Activated gamma-delta T cell treated with anti-CD3 and anti-CD28 coated beads, Interleukin-2, amount 50 U/mL, for 16 hours (primary cell): ENCODE measurements at places on chromosomes 7 and 10.

- DNase-seq, result no peak
Measured at GRCh38 chr7:95859429-95859828, 87.1 kb downstream of the DYNC1I1 start.

- no peak for DNase-seq
Measured at GRCh38 chr7:95687759-95688343, 84.5 kb upstream of the DYNC1I1 start.

DNA sequence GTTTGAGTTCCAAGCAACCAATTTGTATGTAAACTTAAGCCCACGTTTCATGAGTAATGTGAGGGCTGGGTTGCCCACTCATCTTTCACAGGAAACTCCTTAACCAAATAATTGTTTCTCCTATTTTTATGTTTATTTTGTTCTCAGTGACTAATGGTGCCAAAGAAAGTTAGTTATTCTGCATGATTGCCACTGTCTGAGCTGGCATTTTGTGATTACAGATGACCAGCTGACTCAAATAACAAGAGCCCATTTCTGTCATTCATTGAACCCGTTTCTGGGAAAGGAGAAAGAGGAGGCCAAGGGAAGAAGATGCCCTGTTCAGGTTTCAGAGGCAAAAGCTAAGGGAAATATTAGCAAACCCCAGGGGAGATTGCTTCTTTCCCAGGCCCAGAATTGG, 186.9 kb upstream of the MYO3A start:
- no peak for DNase-seq

DNA sequence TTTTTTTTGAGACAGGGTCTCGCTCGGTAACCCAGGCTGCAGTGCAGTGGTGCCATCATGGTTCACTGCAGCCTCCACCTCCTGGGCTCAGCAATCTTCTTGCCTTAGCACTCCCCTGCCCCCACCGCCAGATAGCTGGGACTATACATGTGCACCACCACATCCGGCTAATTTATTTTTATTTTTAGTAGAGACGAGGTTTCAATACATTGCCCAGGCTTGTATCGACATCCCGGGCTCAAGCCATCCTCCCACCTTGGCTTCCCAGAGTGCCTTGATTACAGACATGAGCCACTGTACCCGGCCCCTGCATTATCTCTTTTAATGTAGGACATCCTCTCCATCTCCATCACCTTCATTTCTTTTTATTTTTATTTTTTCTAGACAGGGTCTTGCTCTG, 213.3 kb downstream of the CUX1 start:
- DNase-seq, result no peak

GRCh38 chr7:108057951-108058481, 55.1 kb upstream of the LAMB1 start:
- no peak for DNase-seq

DNA sequence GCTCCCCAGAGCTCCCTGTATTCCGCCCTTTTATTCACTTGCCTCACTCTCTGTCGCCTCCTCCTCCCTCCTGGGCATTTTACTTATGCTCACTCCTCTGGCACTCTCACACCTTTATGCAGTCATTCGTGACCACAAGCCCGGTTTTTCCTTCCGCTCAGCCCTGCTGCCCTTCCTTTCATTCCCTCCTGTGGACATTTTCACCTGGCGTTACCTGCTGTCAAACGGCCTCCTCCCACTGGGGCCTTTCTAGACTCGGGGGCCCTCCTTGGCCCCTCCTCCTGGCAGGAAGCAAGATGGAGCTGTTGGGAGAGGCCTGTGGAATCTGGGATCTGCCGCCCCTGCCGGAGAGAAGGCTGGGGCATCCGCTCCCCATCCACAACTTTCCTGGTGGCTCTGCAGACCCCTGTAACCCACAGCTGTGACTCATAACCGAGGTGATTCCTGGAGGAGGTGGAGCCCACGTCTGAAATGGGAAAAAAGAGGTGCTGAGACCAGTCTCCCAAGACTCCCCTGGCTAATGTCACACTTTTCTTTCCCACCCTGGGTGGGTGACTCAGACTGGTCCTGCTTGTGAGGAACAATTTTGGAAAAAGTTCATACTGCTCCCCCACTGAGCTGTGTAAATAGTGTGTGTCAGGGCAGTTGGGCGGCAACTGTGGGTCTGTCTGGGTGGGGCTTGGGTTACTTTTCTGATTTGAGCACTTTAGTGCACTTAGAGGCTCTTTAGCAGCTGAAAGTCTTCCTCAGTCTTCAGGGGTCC, 1.2 kb downstream of the VCL start:
- peak; percentile 15 for DNase-seq

DNA sequence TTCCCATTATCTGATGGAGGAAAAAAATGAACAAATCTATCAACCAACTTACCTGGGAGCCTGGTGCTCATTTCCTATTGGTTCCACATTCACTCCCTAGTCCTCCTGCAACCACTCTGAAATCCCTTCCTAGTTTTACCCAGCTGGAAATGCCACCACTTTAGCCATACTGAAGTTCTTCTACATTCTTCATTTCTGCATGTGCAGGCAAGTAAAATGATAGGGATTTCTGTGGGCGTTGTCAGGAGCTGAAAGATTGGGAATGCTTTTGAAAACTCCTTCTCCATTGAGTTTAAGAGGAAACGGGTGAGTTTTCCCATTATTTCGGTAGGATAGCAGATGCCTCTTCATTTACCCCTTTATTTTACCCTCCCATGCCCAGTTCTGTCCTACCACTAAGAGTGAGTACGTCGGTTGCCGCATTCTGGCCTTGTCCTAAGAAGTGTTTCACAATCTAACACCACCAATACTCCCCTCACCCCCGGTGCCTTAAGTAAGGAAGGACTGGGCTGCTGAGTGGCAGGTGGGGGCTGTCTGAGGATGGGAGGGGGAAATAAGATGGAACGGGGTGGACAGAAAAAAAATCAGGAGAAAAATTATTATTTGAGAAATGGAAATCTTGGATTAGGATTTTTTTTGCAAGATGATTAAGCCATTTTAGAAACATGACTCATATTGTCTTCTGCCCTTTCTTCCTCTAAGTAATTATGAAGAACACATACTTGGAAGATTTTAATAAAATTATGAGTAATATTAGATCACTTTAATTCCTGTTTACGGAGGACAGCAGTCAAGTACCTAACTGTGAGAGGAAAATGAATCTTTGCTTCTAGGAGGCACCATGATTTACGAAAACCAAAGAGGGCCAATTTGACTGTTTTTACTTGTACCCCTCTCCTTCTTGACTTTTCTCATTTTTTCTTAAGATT, 13.2 kb upstream of the TAS2R60 start:
- no peak for DNase-seq

DNA sequence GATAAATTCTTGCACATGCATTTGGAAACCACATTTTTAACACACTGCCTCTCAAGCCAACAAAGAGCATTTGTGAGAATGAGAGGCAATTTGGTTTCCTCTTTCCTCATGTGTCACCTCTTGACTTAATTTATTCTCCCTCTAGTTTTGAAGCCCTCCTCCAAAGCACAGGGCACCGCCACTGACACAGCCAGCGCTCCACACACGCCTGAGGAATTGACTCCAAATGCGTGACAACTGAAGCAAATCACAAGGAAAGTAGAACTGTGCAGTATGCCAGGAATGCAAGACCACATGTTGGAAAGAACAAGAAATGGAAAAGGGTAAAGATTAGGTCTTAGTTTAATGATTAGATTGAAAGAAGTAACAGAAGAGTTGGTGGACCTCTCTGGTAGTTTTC, 173.3 kb downstream of the LSM5 start:
- DNase-seq, result no peak

- no peak for DNase-seq
Measured at GRCh38 chr10:6299234-6299633, 96.5 kb downstream of the PFKFB3 start.

GRCh38 chr10:127928021-127928806, 21.3 kb downstream of the PTPRE start:
- DNase-seq, result no peak

- DNase-seq, result no peak
Measured at GRCh38 chr10:137606-138005, 2.4 kb downstream of the ZMYND11 start.

DNA sequence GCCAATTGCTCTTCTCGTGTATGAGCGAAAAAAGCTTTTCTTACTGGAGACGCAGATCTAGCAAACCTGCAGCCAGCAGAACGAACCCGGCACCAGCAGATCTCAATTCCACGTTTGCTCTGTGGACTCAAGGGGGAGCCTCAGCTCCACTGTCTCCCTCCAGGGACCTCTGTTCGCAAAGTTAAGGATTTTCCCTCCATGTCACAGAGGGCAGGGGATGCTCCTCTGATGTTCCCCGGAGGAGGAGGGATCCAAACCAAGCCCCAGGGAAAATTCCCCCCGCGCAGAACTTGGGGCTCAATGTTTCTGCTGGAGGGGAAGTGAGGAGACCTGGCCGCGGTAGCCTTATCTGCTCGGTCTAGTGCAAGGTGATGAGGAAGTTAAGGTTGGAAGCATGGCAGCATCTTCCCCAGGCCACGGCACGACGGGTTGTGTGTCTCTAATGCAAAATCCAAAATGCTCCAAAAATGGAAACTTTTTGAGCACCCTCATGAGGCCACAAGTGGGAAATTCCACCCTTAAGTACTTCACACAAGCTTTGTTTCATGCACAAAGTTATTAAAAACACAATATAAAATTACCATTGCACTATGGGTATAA, 9.0 kb downstream of the IQCE start:
- no peak for DNase-seq

GRCh38 chr10:45422866-45423659, 49.0 kb downstream of the ALOX5 start:
- DNase-seq, result no peak

GRCh38 chr10:34644224-34644623, 170.9 kb downstream of the PARD3 start:
- no peak for DNase-seq

GRCh38 chr7:23287612-23288011, 11.5 kb upstream of the MALSU1 start:
- no peak for DNase-seq

DNA sequence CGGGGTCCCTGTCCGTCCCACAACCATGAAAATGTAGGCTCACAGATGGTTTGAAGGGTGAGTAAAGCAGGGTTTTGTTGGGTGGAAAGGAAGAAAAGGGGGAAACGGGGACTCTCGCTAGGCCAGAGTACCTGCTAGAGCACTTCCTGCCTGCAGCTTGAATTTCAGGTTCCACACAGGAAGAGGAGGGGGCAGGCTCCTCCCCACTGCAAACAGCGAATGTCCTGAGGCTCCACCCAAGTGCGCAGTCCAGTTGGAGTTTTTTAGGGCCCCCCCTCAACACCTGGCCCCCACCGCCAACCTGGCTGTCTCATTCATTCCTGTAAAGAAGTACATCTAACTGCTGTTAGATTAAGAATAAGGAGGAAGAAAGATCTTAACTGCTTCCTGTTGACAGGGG, 414.7 kb downstream of the SH2D4B start:
- DNase-seq, result no peak
